ENCODE measurements at places on chromosomes 7 and 10. TPM values are rescaled to one million over a fixed set of nuclear protein-coding genes. Genes with fewer than 3 reads are reported as not detected.

OR13A1 gene
- under 0.01 TPM for total RNA-seq

CCDC146 gene
- 1.0 TPM for total RNA-seq

TMEM229A gene
- total RNA-seq, result not detected

MYL10 gene
- not detected for total RNA-seq

NCF1 gene
- total RNA-seq, result 0.29 TPM

EIF5AL1 gene
- 0.72 TPM for total RNA-seq

C7orf57 gene
- under 0.01 TPM for total RNA-seq

Measured in placental pericyte (primary cell).